Fibroblast of upper back skin (primary cell): ENCODE measurements at places on chromosomes 5 and 9.

- DNase-seq = no peak
These were observed 51.2 kb upstream of the ZNF608 start for GRCh38 chr5:124797665-124798087.

DNA sequence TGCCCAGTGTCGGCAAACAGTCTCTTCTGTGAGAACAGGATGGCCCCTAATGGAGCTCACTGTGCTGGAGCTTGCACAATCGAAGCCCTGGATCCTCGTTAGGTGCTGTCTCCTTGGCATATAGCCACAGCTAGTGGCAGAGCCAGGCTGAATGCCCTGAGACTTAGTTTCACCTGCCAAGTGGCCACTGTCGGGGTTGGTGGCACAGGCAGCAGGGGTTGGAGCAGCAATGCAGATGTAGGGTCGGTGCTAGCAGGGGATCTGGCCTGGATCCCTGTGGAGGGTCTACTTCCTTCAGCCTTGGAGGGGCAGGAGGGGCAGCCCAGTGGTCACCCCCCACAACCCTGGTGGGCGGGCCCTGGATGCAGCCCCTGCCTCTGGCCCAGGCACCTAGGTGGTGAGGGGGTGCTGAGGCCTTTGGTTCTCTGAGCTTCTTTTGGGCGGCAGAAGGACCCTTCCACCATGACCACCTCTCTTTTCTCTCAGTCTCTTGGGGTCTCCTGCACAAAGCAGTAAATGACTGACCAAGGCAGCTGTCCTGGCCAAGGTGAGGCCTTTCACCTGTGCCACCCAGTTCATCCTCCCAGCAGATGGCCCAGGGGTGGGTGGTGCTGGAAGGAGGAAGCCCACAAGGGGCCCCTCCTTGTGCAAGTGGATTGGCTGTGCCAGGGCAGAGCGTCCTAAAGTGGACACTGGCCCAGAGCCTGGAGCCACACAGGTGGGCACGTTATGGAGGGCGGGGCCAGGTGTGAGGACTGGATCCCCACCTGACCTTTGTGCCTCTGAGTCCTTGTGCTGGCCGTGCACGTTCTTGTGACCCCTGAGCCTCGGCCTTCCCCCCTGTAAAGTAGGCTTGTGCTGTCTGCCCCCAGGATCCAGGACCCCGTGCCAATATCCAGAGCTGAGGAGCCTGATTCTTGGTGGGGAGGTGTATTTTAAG lies 44.8 kb downstream of the PHF2 start:
- no peak for DNase-seq

GRCh38 chr9:126624912-126625311 lies 11.2 kb downstream of the LMX1B start:
- no peak for DNase-seq

DNA sequence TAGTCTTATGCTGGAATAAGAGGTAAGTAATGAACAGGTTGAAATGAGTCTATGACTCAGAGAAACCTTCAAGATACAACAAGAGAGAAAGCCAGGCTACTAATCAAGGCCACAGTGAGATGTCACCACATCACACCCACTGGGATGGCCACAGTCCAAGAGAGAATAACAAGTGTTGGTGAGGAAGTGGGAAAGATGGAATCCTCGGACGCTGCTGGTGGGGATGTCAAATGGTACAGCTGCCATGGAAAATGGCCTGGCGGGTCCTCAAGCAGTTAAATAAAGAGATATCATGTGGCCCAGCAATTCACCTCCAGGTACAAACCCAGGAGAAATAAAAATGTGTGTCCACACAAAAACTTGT lies 41.9 kb upstream of the NEURL1B start:
- DNase-seq = no peak
